ENCODE measurements at places on chromosomes 11 and 22.

DNA sequence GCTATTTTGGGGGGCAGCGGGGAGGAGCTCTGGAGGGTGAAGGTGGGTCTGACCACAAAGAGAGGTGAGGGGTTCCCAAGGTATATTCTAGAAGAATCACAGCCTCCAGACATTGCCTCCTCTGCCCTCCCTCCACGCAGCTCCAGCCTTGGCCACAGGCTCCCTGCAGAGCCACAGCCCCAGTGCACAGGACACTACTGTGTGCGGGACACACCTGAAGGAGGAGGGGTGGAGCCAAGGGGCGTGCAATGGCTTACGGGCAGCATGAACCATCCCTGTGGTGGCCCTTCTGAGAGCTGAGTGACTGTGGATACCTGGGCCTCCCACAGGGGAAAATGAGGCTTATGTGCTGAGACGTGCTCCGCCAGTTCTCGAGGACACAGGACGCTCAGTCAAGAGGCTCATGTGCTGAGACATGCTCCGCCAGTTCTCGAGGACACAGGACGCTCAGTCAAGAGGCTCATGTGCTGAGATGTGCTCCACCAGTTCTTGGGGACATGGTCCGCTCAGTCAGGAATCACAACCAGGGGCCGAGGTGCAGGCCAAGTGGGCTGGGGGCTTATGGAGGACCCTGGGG, 417.3 kb downstream of the SHANK2 start:
- no peak for DNase-seq

GRCh38 chr22:26709617-26710390, 52.4 kb downstream of the MIAT start:
- DNase-seq: peak; percentile 72

- DNase-seq: no peak
Observed at GRCh38 chr11:65434667-65435410, 12.2 kb downstream of the NEAT1 start.

- no peak for DNase-seq
Observed at GRCh38 chr11:64755681-64756361, 4.0 kb downstream of the PYGM start.

GRCh38 chr22:27312565-27312964, 489.0 kb downstream of the MN1 start:
- no peak for DNase-seq

GRCh38 chr11:102268083-102268984, 49.0 kb upstream of the BIRC3 start:
- DNase-seq: peak; percentile 84
